Fibroblast of the aortic adventitia (primary cell): ENCODE measurements at places on chromosomes 1 and 21.

GRCh38 chr1:180181996-180182642 is 27.4 kb downstream of the QSOX1 start:
- DNase-seq, result no peak

DNA sequence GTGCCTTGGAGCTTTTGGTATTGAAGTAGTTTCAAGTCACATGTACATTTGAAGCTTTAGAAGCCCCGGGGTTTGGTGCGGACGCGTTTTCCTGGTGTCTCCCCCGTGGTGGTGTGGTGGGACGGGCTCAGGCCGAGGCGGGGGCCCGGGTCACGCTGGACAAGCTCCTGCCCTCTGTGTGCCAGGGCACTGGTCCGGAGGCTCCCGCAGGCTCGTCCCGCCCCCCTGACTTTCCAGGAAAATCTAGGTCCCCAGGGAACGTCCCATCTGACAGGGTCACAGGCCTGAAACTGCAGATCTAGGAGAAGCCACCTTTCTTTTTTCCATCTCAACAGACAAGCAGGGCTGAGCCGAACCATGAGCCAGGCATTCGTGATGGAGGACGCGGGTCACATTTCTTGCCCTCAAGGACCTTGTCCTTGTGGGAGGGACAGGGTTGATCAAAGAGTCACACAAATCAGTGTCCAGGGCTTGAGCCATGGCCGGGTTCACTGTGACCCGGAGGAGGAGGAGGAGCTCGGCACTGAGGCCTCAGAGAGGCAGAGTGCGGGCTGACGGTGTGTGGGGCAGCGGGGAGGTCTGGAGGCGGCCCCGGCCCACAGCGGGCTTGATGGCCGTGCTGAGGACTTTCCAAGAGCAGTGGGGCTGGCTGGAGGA is 1.6 kb downstream of the DMRTB1 start:
- no peak for DNase-seq

- DNase-seq, result no peak
Measured at GRCh38 chr1:9929431-9930385, 13.5 kb downstream of the LZIC start.

DNA sequence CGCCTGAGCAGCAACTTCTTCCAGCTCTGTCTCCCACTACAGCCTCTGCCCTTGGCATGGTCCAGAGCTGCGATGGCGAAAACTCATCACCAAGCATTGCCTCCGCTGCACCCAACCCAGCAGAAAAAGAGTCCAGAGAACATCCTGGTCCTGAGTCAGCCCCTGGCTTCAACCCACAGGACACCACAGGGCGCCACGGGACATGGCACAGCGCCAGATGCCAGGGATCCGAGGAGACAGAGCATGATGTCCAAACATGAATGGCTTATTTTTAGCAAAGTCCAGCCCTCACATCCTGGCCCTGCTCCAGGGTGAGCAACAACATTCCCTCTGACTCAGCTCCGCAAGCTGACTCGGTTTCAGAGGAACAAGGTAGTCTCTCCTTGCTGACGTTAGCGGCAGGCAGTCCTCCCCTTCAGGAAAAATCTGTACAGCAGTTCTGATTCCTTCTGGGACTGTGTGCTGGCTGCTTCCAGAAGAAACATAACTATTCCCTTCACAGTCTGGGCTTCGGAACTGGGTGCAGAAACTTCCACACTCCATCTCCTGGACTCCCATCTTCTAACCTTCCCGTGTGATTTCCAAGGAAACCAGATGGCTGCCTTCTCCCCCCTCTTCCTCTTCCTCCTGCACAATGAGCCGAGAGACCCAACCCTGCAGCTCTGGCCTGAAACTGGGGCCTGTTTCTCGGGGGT is 131.3 kb downstream of the TOMM20 start:
- DNase-seq, result peak; percentile 99

- no peak for DNase-seq
Measured at GRCh38 chr1:196278816-196279215, 329.4 kb downstream of the KCNT2 start.
